ENCODE measurements at places on chromosomes 13 and 19.
A peak's percentile ranks its signal among the peaks of the same experiment; 100 is the strongest.

DNA sequence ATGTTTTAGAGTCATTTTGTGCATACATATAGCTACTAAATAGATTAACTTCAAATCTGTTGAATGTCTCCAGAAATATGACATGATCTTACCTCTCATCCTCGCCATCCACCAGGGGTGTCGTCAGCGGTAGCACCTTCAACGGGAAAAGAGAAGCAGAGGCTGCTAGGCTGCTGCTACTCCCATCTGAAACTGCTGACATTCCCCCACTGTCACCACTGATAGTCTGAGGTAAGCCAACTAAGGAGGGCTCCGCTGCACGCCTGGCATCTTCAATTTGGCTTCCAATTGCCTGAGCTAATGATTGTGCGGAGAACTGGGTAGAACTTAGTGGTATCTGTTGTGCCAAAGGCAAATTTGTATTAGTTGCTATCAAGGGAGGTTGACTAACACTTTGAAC, 3.1 kb downstream of the TSC22D1 start:
- no peak for DNase-seq

DNA sequence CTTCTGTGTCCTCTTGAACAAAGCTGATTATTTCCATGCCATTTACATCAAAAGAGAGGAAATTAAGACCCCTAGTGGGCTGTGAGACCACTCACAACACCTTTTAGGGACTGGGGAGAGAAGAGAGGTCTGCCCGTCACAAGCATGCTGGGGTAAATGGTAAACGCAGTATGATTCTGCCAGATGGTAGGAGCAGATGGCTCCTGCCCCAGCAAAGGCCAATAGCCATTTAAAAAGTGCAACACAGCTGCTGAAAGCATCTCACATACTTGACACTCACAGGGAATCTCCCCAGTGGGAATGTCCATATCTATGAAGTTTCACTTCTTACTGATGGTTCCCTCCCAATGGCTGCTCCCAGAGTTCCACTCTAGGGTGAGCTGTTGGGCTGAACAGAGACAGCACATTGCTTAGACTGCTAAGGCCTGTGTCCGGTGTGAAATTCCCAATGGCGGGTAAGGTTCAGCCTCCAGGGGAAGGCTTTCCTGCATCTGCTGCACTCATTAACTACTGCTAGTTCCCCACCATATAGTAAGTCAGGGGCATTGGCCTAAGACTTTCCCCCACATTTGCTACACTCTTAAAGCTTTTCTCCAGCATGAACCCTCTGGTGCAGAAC, 7.4 kb downstream of the ZNF671 start:
- DNase-seq = no peak

GRCh38 chr19:34774857-34775256, 1.8 kb upstream of the ZNF599 start:
- DNase-seq = no peak

GRCh38 chr19:53849237-53849676, 18.4 kb upstream of the MYADM start:
- DNase-seq = peak; percentile 71

DNA sequence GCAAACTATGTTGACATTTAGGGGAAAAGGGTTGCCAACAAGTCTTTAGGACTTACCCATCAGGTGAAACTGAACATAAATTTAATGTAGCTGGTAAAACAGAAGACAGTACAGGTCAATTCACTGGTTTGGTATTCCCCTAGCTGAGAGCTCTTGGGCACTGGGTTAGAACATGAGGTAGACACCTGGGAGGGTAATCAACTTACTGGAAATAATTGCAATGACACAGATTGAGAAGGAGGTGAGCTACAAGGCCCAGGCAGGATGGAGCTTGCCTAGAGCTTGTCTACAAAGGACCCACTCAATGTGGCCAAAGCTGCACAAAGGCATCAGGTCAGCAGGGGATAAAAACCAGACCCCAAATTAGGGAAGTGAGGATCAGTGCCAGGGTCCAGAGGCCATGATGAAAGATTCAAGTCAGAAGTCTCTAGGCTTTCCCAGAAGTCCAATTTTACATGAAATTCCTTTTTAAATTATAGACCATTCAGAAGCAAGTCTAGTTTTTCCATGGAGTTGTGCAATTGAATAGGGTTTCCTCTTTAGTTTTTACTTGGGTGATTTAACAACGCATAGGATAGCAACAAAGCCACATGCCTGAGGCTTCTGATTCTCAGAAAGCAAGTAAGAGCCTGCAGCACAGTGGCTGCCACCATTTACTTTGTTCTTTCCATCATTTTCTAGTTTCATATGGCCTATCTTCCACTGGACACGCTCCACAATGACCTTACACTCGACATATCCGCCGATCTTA, 194.0 kb downstream of the NDFIP2 start:
- no peak for DNase-seq

GRCh38 chr13:104833221-104833620, 1702.2 kb downstream of the EFNB2 start:
- DNase-seq = no peak

- no peak for DNase-seq
Measured at GRCh38 chr13:66369666-66370065, 860.5 kb downstream of the PCDH9 start.

- no peak for DNase-seq
Measured at GRCh38 chr13:83810136-83810535, 72.1 kb downstream of the SLITRK1 start.

DNA sequence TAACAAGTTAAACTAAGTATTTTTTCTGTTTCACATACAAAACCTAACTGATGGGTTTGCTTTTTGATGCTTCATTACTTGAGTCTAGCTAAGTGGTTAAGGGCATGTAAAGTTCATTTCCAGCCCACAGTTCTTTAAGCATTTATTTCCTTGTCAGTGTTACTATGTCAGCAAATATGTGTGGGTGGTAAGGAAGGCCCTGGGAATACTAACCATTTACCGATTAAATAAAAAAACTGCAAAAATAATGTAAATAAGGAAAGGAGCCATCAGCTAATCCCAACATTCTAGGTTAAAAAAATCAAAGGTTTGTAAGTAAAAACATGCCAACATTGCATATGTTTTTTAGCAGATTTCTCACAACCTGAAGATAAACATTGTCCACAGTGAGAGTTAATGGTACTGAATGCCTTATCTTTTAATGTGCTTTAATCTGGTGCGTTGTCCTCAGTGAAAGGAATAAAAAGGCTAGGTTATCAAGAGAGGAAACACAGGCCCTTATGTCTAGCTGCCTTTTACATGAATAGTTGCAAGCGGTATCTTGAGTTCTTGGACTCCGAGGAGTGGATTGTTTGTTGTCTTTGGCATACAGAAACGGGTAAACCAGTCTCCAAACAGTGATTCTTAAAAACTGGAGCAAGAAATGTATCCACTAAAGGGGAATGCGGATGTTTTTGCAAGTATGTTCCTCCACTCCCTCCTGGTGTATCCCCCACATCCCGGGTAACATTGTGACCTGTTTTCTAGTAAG, 949.6 kb upstream of the SLC10A2 start:
- DNase-seq = peak; percentile 70

- DNase-seq = no peak
Measured at GRCh38 chr13:75963302-75963701, 327.2 kb downstream of the LMO7 start.

DNA sequence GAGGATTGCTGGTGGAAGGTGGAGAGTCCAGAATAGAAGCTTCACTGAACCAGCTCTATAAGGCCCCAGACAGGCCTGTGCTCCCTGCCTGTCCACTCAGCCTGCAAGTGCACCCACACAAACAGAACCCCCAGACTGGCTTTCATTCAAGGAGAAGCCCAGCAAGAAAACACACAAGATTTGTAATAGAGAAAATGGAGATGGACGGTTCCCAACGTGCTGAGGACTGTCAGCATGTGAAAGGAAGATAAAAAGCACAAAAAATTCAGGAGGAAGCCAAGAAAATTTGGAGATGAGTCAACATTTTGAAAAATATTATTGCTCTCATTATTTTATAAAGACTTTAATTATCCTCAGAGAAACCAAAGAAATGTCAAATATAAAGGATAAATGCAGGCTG, 218.2 kb upstream of the SLC10A2 start:
- DNase-seq = no peak

- no peak for DNase-seq
Measured at GRCh38 chr19:39212375-39212742, 8.3 kb upstream of the SYCN start.

DNA sequence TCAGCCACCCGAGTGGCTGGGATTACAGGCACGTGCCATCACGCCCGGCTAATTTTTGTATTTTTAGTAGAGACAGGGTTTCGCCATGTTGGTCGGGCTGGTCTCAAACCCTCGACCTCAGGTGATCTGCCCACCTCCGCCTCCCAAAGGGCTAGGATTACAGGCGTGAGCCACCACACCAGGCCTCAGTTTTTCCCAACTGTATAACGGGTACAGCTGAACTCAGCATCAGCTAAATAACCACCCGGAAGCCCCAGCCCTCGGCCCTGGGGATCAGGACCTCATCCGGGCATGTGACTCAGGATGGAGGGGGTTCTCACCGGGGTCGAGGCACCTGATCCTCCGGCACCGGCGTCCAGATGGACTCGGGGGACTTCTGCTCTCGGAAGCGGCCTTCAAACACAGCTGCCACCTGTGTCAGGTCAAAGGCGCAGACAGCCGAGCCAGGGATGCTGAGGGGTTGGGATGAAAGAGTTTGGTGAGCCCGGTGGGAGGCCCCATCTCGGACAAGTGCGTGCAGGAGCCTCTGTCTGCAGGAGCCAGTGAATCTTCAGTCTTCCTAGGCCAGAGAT, 8.9 kb downstream of the SEMA6B start:
- no peak for DNase-seq

- peak; percentile 85 for DNase-seq
Measured at GRCh38 chr13:41696163-41697003, 239.0 kb downstream of the RGCC start.

DNA sequence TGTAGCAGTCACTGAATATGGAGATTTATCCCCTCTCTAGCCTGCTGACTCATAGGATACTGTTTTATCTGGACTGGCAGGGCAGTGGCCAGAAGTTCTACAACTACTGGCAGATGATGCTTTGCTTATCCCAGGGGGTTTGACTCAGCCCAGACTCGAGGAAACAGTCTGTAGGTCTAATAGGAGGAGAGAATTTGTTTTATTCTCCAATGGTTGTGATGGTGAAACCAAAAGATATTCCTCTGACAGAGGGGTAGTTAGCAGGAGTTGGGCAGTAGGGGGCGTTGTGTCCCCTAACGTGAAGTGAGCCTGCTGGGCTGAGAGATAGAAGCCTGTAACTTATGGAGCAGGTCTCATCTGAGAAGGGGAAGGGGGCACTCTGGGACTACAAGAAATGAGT, 74.9 kb downstream of the WTIP start:
- DNase-seq = peak; percentile 2

DNA sequence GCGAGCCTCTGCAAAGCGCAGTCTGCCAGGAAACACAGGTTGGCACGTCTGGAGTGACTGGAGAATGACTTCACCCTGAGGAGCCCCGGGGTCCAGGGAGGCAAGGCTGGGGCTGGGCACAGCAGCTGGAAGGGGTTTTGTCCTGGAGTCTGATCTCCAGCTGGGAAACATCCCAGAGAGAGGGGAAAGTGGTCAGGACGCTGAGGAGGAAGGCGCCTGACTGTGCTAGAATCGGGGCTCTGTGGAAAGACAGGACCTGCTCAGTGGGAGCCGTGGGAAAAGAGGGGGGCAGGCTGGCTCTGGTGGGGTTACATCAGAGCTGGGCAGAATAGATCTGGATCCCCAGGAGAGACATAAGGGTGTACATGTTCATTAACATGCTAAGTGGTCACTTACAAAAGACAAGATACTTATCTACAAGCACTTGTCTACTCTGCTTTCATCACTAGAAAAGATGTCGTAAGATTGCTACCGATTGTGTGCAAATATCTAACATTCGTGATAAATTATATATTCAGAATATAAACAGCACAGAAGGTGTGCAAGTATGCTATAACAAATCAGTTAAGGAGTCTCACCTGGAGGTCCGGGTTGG, 106.6 kb downstream of the COL4A1 start:
- peak; percentile 40 for DNase-seq

DNA sequence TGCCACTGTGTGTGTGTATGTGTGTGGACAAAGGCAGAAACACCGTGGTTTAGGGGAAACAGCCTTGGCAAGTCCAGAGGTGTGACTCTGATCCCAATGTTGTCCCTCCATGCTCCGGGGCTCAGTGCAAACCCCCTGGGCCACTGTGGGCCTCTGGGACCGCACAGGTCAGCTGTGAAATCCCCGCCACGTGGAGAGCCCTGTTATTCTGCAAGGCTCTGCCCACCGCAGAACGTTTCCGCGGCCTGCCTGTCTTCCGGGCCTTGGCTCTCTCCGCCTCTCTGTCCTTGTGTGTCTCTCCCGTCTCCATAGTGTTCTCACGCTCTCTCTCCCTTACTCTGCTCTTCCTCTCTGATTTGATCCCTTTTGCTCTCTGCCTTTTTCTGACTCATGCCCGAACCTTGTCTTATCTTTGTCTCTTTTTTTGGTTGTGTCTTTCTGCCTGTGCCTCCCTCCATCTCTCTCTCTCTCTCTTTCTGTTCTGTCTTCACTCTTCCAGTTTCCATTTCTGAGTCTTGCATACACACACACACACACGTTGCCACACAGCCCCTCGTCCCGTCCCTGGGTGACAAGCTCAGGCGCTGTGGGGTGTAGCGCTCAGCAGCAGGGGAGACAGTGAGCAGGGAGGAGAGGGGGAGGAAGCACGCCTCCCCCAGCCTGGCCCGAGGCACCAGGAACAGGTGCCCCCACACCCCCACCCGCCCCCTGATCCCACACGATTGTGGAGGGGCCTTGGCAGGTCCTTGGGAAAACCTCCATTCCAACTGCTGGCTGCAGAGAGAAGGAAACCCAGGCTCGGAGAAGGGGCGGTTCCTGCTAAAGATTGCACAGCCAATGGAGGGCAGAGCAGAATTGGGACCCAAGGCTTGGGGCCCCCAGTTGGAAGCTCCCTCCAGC, 3.0 kb downstream of the TTYH1 start:
- DNase-seq = peak; percentile 23

DNA sequence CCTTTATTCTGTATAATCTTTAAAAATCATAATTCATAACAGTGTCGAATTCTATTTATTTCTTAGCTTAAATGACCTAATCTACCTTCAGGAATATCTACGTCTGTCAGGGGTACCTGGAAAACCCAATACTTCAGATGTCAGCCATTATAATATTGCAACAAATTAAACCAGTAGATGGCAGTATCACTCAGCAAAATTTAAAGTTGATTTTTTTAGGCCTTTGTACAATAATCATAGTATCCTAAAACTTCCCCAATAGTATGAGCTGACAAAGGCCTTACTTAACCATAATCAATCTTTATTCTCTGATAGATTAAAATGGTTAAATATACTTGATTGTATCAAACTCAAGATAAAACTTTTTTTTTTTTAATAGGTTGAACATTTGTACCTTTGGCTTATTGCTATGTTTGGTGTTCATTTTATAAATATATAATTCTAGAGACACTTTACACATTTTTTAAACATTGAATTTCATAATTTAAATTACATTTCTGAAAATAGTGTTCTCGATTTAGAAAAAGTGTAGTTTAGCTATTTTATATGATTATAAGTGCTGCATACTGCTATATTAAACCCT, 830.2 kb upstream of the SPRY2 start:
- no peak for DNase-seq

Measured in fibroblast of villous mesenchyme (primary cell).